ENCODE measurements at places on chromosomes 3 and 15. TPM values are rescaled to one million over a fixed set of nuclear protein-coding genes. Genes with fewer than 3 reads are reported as not detected.

DNA sequence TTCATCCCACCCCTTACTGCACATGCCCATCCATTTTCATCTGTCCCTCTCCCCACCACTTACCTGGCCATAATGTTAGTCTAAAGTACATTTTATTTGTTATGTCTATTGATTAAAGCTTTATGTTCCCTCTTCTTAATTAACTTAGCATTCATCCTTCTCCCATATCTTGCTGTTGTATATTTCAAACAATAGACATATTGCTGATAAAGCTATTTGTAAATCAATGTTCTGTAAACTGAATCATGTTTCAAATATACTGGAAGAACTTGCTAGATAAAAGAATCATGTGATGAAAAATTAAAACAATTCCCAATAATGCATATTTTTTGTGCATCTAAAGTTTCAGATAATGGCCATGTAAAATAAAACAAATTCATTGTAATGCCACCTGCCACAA, 249.2 kb downstream of the IGSF11 start:
- no peak for DNase-seq

The AHSG gene
- total RNA-seq: not detected

DNA sequence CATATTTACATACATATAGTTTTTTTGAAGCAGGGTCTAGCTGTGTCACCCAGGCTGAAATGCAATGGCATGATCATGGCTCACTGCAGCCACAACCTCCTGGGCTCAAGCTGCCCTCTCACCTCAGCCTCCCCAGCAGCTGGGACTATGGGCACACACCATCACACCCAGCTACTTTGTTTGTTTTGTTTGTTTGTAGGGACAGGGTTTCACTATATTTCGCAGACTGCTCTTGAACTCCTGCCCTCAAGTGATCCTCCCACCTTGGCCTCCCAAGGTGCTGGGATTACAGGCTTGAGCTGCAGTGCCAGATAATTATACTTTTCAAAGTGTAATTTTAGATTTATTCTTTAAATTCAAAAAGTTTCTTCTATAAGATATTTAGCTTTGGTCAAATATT, 10.2 kb downstream of the GTF2A2 start:
- DNase-seq: no peak

The FRMD5 gene
- not detected for total RNA-seq

The MRAS gene
- total RNA-seq: 58.6 TPM

- DNase-seq: no peak
Measured at GRCh38 chr3:169138849-169139420, 524.6 kb downstream of the MECOM start.

GRCh38 chr3:14680716-14681115, 5.8 kb downstream of the C3orf20 start:
- DNase-seq: no peak
